ENCODE measurements at places on chromosomes 1 and 21. TPM values are rescaled to one million over a fixed set of nuclear protein-coding genes. Genes with fewer than 3 reads are reported as not detected.

GRCh38 chr21:17119466-17120297 lies 393.2 kb upstream of the CXADR start:
- peak; percentile 26 for DNase-seq

GRCh38 chr1:34792868-34793727 lies at the start of gene GJA4:
Gene GJA4 (plus strand): TSS chr1:34792999. CDS start chr1:34794214, 1,215 bp downstream.
- DNase-seq = peak; percentile 86

DNA sequence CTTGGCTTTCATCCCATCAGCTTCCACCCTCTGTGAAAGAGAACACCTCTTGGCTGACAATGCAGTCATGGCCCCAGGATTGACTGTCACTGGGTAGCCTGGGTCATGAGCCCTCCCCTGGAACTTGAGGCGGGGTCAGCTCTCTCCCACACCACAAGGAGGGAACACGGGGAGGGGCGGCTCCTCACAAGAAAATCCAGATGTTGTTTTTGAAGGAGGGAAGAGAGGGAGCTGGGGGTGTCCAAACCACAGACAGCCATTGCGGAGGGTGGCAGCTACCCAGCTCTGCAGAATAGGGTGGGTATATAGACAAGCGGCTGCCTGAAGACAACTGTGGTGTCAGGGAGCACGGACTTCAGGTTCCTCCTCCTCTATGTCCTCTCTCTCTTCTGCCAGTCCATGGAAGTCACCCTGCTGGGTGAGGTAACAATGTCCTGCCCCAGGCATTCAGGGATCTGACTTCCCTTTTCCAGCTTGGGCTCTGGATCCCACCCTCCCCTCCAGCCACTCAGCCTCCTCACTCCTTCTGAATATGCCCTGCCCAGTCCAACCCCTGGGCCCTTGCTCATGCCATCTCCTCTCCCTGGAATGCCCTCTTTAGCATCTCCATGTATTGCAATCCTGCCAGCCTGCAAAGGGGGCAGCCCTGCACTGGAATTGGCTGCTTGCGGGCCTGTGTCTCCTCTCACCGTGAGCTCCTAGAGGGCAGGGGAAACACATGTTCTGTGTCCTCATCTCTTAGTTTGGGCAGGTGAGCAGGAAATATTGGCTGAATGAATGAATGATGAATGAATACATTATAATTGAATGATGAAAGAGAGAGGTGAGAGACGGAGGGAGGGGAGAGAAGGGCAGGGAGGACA lies 60.9 kb upstream of the RUNX3 start:
- DNase-seq = no peak

GRCh38 chr1:224238756-224239155 lies 55.7 kb downstream of the DEGS1 start:
- no peak for DNase-seq

DNA sequence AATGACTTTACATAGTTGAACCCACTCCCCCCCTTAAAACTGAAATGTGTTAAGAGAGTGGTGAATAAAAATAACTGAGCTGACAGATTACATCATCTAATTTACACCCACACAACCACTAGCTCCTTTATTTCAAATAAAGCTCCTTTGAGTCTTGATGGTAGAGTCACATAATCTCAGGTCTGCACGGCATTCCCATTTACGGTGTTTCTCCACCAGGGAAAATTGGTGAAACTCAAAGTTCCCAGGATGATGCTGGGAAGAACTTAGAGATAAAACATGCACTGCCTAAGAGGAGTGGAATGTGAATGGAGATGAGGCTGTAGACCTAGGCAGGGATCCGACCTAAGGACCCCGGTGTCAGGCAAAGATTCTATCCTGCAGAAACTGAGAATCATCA lies 727.8 kb upstream of the ADAMTS5 start:
- no peak for DNase-seq

- peak; percentile 92 for DNase-seq
Observed at GRCh38 chr1:154736841-154737240, 128.9 kb upstream of the ADAR start.

The MRPL24 gene
- total RNA-seq = 16.2 TPM

DNA sequence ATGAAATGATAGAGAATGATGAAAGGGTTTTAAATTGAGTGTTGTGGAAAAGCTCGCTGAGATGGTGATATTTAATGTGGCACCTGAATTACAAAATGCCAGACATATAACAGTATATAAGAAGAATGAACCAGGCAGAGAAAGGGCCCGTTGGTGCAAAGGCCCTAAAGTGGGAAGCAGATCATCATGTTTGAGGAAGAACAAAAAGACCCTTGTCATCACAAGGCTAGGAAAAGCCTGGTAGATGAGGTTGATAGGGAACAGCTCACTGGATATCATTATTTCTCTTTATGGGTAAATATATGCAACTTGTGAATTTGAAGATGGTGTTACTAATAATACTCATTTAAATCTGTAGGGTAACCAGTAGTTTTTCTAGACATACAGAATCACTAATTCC lies 11.0 kb downstream of the RAP1A start:
- DNase-seq = no peak

The S100A14 gene
- total RNA-seq = 0.36 TPM

- no peak for DNase-seq
Observed at GRCh38 chr1:224482619-224483018, 48.0 kb upstream of the WDR26 start.

GRCh38 chr1:200741551-200742207 lies 3.0 kb downstream of the CAMSAP2 start:
- peak; percentile 43 for DNase-seq

GRCh38 chr1:230816018-230816417 lies 52.3 kb downstream of the C1orf198 start:
- no peak for DNase-seq

DNA sequence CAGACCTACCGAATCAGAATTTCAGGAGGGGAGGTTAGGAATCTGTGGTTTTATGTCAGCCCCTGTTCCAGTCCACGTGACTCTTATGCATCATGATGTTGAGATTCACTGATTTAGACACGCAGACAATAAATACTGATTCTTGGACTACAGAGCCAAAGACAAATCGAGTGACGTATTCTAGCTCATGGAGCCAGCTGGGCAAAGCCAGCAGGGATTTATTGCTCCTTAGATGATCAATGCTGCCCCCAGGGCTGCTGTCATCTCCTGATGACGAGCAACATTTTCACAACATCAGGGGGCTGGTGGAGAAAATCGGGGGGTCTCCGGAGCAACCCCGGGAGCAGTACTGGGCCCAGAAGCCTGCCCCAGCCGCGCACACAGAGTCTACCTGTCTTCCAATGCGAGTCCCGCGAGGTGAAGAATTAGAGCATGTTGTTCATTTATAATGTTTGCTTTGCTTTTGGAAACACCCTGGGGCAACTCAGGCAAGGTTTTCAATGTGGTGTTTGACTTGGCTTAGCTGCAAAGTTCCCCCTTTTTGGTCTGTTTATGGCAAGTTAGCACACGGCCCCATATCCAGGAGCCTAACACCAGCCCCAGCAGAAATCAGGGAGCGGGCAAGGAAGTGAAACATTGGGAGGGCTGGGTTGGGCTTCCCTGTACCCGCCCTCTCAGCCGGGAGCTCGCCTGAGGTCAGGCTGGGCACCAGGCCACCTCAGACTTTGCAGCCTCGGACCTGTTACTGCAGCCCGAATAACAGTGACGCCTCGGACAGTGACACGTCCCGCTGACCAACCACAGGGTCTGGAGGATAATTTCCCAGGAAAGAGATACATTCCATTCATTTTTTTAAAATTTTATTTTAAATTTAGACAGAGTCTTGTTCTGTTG lies 19.9 kb upstream of the CLDN14 start:
- DNase-seq = peak; percentile 93

The DCST1 gene
- not detected for total RNA-seq

DNA sequence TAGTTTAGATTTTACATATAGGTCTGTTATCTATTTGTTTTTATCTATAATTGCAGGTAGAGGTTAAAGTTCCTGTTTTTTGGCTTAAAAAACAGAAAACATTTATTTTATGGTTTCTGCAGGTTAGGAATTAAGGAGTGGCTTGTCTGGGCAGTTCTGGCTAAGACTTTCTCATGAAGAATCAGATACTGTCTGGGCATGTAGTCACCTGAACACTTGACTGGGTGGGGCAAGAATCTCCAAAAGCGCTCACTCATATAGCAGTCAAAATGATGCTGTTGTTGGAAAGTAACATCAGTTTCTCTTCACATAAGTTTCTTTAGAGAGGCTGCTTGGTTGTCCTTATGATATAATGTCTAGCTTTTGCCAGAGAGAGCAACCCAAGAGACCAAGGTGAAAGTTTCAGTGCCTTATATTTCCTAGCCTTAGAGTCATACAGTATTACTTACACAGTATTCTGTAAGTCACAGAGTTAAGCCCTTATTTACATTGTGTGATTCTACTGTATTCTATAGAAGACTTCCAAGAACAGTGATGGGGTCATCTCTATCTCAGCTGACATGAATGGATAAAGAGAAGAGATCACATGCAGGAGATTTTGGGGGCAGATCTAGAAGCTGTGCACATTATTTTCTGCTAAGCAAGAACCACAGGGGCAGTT lies 125.4 kb upstream of the GPR52 start:
- DNase-seq = no peak

DNA sequence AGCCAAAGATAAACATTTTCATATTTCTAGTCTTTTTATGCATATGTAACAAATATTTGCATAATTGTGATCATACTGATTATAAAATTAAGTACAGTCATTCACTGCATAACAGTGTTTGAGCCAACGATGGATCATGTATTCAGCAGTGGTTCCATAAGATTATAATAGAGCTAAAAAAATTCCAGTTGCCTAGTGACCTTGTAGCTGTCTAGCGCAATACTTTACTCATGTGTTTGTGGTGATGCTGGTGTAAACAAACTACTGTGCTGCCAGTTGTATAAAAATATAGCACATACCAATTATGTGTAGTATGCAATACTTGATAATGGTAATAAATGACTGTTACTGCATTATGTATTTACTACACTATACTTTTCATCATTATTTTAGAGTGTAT lies 2.1 kb upstream of the S100A10 start:
- DNase-seq = no peak

The LCE1D gene
- not detected for total RNA-seq

- DNase-seq = no peak
Observed at GRCh38 chr1:223772771-223773160, 60.4 kb downstream of the CAPN2 start.

GRCh38 chr1:196466654-196467053 lies 141.6 kb downstream of the KCNT2 start:
- peak; percentile 13 for DNase-seq
